ENCODE measurements at places on chromosomes 3 and 15.

DNA sequence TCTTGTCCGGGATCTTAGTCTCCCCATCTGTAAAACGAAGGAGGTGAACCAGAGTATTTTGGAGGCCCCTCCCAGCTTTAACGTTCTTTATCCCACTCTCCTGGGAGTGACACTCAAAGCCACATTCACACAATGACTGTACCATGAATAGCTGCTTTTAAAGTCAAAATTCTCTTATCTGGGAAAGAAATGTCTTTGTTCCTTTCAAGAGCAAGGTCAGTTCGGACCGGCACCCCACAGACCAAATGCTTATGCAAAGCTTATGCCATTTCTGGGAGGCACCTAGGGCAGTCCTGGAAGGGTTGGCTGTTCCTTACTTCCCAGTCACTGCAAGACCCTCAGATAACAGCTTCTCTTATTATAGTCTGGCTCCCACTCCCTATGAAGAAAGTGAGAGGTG is 53.5 kb upstream of the WNT5A start:
- no peak for DNase-seq

DNA sequence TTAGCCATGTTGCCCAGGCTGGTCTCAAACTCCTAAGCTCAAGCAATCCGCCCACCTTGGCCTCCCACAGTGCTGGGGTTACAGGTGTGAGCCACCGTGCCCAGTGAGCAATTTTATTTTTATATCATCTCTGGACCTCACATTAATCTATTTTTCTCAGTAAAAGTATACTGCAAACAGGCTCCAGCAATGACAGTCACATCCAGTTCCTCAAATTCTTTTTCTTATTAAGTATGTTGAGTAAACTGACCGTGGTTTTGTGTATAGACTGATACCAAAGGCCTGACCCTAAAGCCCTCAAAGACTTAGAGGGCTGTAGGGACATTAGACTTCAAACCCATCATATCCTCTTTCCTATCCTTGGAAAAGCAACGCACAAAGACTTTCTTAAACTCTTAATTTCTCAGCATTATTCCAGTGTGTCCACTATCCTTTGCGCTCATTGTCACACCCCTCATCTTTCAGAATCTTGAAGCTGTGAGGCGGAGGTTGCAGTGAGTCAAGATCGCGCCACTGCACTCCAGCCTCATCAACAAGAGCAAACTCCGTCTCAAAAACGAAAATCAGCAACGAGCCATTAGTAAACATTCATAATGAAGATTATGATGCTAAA is 2.0 kb downstream of the NGLY1 start:
- DNase-seq = no peak

DNA sequence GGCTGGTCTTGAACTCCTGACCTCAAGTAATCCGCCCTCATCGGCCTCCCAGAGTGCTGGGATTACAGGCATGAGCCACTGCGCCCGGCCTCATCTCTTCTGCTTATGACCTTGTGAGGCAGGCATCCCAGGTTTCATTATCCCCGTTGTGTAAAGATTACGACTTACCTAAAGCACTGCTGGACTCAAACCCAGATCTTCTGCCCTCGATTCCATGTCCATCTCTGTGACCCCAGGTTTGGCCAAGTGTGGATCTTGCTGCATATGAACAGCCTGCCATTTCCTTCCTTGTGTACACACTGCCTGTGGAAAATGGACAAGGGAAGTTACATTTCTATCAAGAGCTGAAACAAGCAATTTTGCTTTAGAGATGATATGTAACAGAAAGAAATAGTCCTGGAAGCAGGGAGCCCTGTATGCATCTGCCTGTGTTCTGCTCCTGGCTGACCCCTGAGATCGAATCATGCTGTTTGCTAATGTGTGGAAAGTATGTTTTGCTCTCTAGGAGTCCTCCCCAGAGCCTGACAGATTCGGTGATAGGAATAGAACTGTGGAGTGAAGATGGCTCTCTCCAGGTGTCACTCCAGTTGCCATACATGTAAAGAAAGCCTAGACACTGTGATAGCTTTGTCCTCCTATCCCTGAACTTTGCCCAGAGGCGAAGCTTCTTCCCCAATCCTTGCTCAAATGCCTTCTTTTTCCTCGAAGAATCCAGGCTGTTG is 11.8 kb upstream of the LIPC start:
- DNase-seq = no peak

- no peak for DNase-seq
These were observed 70.4 kb upstream of the CMTM7 start for GRCh38 chr3:32321095-32321790.

- no peak for DNase-seq
These were observed 44.0 kb upstream of the SLC41A3 start for GRCh38 chr3:126127904-126128303.

- no peak for DNase-seq
These were observed 446.7 kb upstream of the GBE1 start for GRCh38 chr3:82208002-82208710.

GRCh38 chr3:40985195-40985594 is 214.1 kb upstream of the CTNNB1 start:
- DNase-seq = no peak

DNA sequence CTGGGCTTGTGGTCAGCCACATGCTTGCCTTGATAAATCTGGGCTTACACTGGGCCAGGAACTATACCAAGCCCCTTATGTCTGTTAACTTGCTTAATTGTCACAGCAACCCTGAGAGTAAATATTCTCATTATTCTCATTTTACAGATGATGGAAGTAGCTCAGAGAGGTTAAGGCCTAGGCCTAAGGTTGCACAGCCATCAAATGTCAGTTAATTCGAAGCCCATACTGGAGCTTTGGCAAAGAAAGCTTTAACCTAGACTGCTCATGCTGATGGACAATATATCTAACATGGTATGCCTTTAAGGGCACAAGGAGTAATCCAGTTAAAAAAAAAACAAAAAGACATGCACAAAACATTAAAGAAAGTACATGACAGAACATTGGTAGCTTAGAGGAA is 220.1 kb downstream of the FEZF2 start:
- DNase-seq = no peak

GRCh38 chr3:155364492-155364891 is 71.0 kb upstream of the STRIT1 start:
- no peak for DNase-seq

DNA sequence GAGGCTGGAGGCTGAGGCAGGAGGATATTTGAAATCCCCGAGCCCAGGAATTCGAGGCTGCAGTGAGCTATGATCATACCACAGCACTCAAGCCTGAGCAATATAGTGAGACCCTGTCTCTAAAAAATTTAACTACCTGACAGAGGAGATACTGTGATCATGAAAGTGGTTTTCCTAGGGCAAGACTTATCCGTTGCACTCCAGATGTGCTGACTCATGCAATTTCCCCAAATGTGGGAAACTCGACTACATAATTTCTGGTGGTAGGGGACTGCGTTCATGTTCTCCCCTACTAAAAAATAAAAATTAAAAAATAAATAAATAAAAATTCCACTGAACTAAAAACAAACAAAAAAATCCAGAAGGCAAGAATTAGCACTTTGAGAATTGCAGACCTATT is 271.7 kb downstream of the SHQ1 start:
- DNase-seq = no peak

GRCh38 chr3:157912514-157913451 is 193.4 kb downstream of the SHOX2 start:
- no peak for DNase-seq

- no peak for DNase-seq
These were observed 15.8 kb downstream of the LOXL1 start for GRCh38 chr15:73941871-73942635.

DNA sequence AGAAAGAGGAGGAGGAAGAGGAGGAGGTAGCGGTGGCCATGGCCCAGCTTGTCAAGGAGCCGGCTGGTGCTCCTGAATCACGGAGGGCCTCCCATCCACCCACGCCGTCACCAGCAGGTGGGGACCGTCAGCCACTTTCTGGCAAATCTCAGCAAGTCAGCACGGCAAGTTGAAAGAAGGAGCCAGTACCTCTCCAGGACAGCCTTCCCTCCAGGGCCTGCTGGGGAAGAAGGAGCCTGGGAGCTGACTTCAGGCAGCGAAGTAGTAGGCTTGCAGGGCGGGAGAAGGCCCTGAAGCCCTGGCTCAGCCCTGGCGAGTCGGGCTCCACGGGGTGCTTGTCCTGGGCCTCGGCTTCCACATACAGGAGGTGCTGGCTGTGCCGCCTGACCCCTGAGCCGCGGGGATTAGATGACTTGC is 99.2 kb upstream of the TRPM1 start:
- peak; percentile 56 for DNase-seq

- no peak for DNase-seq
These were observed 161.8 kb upstream of the TOPAZ1 start for GRCh38 chr3:44079916-44080315.

- DNase-seq = no peak
These were observed 10.5 kb downstream of the ITIH4 start for GRCh38 chr3:52819936-52820335.

GRCh38 chr3:61882253-61882652 is 320.9 kb downstream of the PTPRG start:
- no peak for DNase-seq

DNA sequence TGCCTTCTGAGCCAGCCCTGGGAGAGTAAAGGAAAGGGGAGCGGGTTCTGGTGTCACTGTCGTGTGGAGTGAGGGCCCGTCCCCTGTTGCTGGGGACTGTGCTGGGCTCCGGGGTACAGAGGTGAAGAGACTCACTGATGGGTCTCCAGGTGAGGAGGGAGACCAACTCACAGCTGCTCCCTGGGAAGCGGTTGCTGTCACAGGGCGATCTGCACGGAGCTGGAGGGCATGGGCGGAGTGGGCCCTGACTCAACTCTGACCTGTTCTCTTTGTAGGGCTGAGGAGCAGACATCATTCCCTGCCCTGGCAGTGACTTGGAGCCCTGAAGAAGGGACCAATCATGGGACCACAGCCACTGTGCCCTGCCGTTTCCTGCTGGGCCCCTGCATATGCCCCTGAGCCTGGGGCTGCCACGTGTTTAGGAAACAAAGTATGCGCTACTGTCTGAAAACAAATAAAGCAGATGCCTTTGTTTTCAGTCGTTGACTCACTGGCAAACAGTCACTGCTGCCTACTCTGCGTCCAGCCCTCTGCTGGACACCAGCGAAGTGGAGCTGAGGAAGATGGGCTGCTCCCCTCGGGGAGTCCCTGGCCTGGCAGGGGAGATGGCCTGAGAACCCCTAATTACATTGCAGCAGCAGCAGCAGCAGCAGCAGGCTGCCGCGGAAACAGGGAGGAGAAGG is 22.9 kb upstream of the PLXNA1 start:
- no peak for DNase-seq

DNA sequence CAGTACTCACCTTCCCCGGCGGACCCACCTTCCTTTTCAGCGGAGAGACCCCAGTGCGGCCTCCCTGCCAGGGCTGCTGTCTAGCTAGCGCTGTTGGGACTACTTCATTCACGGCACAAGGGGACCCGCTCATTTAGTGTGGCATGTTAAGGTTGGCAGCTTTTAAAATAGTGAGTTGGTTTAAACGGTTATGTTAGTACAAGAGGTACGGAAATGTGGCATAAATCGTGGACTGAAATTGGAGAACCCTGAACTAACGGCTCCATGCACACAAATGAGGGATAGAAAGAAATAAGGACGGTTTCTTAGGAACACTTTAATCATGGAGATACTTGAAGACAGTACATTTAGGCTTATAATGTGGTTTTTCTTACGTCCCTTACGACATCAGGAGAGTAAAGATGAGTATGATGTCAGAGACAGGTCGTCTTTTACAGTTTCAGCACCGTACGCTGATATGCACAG is 752 bp downstream of the CEP63 start:
- no peak for DNase-seq

- DNase-seq = no peak
These were observed 41.4 kb downstream of the ULK4 start for GRCh38 chr3:41920406-41920965.

DNA sequence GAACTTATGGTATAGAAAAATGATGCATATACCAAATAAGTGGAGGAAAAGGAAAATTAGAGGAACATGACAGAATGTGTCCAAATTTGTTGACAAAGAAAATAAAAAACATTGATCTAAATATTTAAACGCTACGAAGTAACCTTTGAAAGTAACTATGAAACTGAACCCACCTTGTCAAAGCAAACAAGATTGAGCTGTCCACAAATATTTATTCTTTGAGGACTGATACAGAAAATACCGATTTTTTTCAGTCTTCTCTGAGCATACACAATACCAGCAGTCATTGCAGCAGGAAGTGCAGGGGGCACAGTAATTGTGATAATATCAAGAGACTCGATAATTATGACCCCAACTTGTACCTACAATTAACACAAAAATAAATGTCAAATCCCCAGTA is 40.0 kb downstream of the ATP13A3 start:
- no peak for DNase-seq

DNA sequence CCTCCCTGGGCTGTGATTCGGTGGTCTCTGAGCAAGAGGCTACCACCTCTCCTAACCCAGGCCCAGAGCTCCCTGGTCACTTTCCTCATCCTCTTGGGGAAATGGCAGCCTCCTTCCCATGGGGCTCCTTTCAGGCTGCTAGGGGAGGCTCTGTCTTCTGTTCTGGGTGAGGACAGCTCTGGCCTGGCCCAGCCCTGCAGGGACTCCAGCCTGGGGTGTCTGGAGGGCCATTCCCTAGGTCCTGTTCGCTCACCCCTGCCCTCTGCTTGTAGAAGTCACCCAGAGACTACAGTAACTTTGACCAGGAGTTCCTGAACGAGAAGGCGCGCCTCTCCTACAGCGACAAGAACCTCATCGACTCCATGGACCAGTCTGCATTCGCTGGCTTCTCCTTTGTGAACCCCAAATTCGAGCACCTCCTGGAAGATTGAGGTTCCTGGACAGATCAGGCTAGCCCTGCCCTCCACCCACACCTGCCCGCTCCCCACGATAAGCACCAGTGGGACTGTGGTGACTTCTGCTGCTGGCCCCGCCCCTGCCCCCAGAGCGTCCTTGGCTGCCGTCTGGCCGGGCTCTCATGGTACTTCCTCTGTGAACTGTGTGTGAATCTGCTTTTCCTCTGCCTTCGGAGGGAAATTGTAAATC is 30.9 kb downstream of the PRKCD start:
- DNase-seq = no peak

- DNase-seq = no peak
These were observed 14.9 kb downstream of the PSTPIP1 start for GRCh38 chr15:77009646-77010311.

DNA sequence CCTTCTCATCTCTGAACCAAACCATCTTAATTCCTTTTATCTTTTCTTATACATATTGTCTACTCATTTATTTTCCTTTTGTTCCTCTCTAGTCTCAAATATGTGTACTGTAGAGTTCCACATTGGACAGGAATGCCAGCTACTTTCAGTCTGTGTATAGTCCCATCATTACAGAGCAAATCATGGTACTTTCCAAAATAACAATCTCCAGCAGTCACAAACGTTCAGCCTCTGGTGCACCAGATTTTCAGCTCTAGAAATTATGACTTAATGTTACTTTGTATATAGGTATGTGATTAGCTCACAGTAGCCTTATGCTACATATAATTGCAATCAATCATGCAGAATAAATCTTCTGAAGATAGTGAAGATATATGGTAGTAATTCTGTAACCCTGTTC is 32.5 kb upstream of the TM4SF4 start:
- no peak for DNase-seq

DNA sequence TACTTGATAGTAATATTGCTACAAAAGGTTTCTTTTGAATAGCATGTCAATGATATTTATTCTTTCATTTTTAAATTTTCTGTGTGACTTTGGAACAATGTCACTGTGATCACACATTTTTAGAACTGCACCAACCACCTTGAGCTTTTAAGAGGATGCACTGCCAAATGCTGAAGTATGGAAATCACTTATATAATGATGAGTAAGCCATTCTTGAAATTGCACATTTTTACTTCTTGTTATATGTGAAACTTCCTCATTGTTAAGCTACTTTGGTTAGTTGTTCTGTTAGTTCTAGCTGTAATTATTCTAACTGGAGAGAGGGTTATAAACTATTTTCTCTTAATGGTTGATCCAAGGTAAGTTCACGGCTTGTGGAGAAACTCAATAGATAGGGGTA is 547.5 kb downstream of the ZIC1 start:
- DNase-seq = no peak

Data from stimulated activated CD4-positive, alpha-beta T cell treated with anti-CD3 and anti-CD28 coated beads, Interleukin-1b, Interleukin-23, amount 100 ng/mL, for 1 hour (primary cell).